ENCODE measurements at places on chromosomes 2 and 18.

DNA sequence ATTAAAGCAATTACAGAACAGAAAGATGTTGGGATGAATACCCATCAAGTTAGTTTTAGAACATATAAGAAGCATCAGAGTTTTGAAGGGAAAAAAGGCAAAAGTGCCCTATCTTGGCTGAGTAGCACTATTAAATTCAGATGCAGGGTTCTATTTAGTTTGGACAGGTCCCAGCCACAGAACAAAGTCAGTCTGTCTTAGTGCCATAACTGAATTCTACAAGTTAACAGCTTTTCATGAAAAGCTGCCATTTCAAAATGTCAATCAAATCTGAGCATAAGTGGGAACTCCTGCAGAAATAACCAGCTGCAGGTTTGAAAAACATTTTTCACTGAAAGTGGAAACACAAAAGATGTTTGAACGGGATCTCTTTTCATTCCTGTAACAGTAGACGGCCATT lies 160.4 kb downstream of the SRBD1 start:
- no peak for DNase-seq

- no peak for DNase-seq
Observed at GRCh38 chr2:62415019-62415431, 91.0 kb downstream of the TMEM17 start.

DNA sequence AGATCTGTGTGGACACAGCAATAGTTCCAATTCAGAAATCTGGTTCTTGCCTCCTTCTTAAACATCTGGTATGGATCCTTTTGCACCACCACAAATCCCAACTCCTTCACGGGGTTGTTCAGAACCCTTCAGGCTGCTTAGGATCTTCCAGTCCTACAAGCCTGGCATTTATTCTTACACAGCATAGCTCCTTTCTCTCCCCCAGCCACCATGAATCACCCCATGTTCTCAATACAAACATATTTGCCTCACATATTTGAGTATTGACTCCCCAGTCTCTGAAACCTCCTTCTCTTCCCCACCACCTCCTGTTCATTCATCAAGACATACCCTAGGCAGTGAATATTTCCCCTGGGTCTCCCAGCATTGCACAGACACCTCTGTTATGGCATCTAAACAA lies 155.2 kb downstream of the ALK start:
- no peak for DNase-seq

GRCh38 chr18:25298853-25299274 lies 53.1 kb downstream of the ZNF521 start:
- no peak for DNase-seq

- DNase-seq, result no peak
Observed at GRCh38 chr2:75547345-75548035, 13.2 kb downstream of the EVA1A start.

GRCh38 chr18:9951022-9951859 lies 37.4 kb downstream of the VAPA start:
- DNase-seq, result peak; percentile 37

DNA sequence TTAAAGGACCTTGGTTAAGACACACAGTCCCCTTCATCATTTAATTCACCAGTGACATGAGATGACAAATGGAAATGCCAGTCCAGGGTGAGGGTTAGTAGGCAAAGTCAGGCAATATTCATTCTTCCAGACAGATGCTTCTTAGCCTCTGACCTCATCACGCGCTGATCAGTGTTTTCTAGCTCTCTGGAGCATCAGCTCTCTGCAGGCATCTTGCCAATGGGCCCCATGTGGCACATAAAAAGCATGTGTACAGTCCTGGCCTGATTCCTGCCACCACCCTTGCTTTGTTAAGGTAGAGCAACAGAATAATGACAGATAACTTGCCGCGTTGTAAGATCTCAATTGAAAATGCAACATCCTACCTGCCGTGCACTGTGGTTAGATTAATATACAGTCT lies 20.3 kb upstream of the NPAS2 start:
- DNase-seq, result no peak

DNA sequence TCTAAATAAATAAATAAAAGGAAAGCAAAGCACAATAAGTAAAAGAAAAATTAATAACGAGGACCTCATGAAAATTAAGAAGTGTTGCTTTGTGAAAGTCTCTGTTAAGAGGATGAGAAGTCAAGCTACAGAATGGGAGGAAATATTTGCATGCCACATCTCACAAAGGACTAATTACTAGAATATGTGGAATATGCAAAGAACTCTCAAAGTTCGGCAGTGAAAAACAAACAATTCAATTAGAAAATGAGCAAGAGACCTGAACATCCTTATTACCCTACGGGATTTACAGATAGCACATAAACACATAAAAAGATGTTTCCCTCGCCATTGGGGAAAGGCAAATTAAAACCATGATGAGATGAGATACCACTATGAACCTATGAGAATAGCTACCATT lies 23.3 kb downstream of the CYP26B1 start:
- no peak for DNase-seq

GRCh38 chr2:219129589-219129988 lies 31.0 kb downstream of the NHEJ1 start:
- DNase-seq, result no peak

DNA sequence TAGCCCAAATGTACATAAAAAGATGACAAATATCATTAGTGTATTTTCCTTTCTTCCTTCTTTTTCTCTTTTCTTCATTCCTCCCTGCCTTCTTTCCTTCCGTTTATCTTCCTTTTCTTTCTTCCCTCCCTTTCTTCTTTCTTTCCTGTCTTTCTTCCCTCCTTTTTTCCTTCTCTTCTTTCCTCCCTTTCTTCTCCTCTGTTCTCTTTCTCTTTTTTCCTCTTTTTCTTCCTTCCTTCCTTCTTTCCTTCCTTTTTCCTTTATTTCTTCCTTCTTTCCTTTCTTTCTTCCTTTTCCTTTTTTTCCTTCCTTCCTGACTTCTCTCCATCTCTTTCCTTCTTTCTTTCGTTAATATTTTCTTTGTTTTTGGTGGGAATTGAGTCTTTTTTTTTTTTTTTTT lies 256.9 kb upstream of the CNTNAP5 start:
- DNase-seq, result no peak

GRCh38 chr2:231413456-231413855 lies 17.9 kb downstream of the B3GNT7 start:
- DNase-seq, result no peak

- DNase-seq, result no peak
Observed at GRCh38 chr2:47310801-47311560, 92.0 kb upstream of the MSH2 start.

DNA sequence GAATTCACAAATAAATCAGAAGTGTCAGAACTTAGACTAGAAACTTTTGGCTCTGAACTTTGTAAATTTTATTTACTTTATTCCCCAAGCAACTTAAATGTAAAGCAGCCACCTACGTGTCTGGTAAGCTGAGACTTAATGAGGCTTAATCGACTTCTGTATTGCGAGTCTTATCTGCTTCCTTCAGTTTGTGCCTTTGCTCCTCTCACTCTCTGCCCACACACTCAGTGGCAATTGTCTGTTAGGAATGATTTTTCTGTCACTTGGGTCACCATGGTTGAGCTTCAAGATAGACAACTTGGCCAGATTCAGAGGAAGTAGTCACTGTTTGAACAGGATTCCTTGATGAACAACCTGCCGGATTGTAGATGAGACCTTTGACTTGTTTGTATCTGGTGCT lies 691.4 kb upstream of the FSHR start:
- DNase-seq, result no peak

- no peak for DNase-seq
Observed at GRCh38 chr2:153864022-153864421, 7.7 kb upstream of the GALNT13 start.

- peak; percentile 68 for DNase-seq
Observed at GRCh38 chr2:64586883-64587481, 62.9 kb downstream of the AFTPH start.

GRCh38 chr2:39646267-39646666 lies 19.4 kb upstream of the TMEM178A start:
- no peak for DNase-seq

- DNase-seq, result no peak
Observed at GRCh38 chr2:232926431-232926939, 56.4 kb downstream of the SNORC start.

- DNase-seq, result no peak
Observed at GRCh38 chr2:241136191-241136590, 13.1 kb downstream of the PASK start.

DNA sequence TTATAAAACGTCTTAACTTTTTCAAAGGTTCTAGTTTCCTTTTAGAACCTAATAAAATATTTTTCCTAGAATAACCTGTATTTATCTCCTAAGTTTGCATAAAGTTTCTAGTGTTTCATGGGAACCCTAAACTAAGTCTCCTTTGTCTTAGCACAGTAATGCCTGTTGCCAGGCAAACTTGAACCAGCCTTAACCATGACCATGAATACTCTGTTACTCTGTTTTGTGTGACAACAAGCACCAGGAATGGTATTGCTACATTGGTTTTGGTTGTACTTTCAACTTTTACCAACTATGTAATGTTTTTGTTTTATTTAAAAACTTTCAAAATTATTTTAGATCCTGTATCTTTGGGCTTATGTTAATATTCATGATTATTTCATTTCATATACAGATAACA lies 137.6 kb downstream of the CERS6 start:
- no peak for DNase-seq

GRCh38 chr2:223262946-223263345 lies 211.0 kb downstream of the KCNE4 start:
- DNase-seq, result no peak

DNA sequence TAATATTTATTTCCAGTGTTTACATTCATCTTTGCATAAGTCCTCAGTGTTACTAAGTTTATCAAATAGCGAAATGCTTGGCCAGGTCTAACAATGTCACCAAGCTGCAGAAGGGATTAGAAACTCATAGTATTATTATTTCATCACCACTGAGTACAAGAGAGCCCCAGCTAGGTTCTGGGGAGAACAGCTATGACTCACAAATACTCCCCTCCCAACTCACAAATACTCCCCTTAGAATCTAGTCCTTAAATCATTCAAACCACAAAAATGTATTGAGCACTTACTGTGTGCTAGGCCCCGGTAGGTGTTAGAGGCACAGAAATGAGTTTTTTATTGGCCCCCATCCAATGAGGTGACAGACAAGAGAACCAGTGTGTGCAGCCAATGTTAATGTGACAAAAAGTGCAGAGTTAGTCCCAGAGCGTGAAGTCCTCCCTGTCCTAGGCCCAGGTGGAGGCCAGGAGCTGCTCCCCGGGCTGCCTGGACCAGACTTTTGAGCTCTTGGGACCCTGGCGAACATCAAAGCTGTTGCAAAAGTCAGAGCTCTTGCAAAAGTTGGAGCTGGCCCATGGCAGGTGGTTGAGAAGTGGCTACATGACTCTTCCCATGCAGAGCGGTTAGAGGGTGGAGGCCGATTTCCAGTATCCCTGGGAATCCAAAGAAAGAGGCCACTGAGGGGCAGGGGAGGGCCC lies 9.8 kb downstream of the STEAP3 start:
- no peak for DNase-seq

DNA sequence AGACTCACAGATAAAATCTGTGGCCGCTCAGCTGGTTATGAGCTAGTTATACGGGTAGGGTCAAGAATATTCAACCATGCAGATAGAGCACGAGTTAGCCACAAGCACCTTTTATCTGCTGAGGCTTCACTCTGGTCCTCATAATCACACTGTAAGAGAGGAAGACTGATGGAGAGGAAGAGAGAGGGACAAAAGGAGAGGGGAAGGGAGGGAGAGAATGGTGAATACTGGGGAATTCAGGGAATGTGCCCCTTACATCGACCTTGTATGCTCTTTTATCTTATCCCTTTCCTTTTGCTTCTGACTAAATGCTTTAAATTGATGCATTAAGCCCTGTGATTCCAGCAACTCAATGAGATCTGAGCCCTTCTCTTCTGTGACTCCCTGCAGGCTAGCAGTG lies 333.1 kb downstream of the DSEL start:
- no peak for DNase-seq

GRCh38 chr2:231674587-231675338 lies 33.6 kb upstream of the PTMA start:
- DNase-seq, result peak; percentile 63

GRCh38 chr2:241576293-241576654 lies 17.7 kb downstream of the BOK start:
- DNase-seq, result no peak

DNA sequence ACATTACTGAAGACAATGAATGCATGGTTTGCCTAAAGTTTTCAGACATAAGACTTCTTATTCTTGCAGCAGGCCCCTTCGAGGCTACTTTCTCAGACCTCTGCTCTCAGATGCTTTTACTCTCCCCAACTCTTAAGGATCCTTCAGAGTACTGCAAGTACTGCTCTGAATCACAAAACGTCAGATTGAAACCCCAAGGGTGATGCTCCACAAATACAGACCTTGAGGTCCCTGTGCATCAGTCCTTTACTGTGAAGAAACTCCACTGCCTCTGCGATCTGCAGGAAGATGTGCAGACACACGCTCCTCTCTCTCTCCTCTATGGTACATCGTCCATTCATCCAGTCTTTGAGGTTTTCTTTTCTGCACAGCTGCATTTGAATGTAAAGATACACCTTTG lies 52.8 kb downstream of the EIF2AK3 start:
- no peak for DNase-seq

GRCh38 chr18:34977838-34978532 lies 63.2 kb upstream of the MAPRE2 start:
- no peak for DNase-seq

DNA sequence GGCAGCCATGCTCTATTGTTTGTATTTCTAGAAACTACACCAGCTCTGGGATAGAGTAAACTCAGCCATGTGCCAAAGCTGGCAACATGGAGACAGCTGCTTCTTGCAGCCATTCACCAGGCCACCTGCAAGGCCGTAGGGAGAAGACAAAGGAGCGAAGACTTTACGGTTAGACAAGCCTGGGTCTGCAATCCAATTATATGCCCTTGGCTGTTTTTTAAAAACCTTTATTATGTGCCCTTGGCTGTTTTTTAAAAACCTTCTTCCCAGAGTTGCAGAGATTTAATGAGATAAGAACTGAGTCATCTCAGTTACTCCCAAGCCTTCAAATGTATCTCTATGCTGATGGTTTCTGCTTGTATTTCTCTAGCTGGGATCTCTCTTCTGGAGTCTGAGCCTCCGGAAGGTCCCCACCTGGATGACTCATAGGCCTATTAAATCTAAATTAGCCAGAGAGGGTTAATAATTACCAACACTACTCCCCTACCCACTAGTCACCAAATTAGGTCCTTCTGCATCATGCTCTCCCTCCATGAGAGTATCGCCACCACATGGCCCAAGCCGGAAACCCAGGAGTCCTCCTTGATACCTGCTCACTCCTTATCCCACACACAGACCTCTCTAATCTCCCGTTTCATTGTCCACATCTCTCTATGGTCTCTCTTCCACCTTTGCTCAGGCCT lies 17.5 kb upstream of the DPP4 start:
- no peak for DNase-seq
